ENCODE measurements at places on chromosomes 2 and 18. TPM values are rescaled to one million over a fixed set of nuclear protein-coding genes. Genes with fewer than 3 reads are reported as not detected.

Gene CAPG
- polyA plus RNA-seq: 138 TPM

- DNase-seq: no peak
These were observed 139.4 kb downstream of the CYRIA start for GRCh38 chr2:16526193-16526592.

DNA sequence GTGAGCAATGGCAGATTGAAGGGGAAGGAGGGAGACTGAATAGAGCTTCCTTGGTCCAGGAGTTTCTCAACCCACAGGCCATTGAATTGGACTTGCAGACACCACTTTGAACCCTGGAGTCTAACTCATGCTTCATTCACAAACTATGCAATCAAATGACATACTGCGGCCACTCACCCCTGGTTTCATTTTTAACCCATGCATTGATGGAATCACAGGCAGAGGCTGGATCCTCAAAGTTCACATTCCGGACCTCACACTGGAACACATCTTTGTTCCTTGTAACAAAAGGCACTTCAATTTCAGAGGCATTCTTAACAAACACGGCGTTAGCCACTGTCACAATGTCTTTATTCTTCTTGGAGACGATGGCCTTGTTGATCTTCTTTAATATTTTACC is 40.7 kb downstream of the MRPL44 start:
- no peak for DNase-seq

- DNase-seq: no peak
These were observed 12.3 kb downstream of the ARHGAP28 start for GRCh38 chr18:6741786-6742185.

- DNase-seq: no peak
These were observed 43.2 kb upstream of the YWHAQ start for GRCh38 chr2:9673914-9674481.

DNA sequence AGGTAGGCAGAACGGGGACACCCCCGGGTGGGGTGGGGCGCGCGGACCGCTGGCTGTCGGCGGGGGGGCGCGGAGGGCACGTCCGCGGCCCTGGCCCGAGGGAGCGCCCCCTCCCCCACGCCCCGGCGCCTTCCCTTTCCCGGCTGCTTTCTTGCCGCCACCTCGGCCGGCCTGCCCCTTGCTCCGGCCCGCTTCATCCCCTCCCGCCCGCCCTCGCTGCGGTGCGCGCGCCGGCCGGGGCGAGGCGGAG is 443 bp downstream of the VAPA start:
- no peak for DNase-seq

GRCh38 chr18:27062802-27063201 is 122.3 kb downstream of the CHST9 start:
- no peak for DNase-seq

Gene GPAT2
- 2.9 TPM for polyA plus RNA-seq

DNA sequence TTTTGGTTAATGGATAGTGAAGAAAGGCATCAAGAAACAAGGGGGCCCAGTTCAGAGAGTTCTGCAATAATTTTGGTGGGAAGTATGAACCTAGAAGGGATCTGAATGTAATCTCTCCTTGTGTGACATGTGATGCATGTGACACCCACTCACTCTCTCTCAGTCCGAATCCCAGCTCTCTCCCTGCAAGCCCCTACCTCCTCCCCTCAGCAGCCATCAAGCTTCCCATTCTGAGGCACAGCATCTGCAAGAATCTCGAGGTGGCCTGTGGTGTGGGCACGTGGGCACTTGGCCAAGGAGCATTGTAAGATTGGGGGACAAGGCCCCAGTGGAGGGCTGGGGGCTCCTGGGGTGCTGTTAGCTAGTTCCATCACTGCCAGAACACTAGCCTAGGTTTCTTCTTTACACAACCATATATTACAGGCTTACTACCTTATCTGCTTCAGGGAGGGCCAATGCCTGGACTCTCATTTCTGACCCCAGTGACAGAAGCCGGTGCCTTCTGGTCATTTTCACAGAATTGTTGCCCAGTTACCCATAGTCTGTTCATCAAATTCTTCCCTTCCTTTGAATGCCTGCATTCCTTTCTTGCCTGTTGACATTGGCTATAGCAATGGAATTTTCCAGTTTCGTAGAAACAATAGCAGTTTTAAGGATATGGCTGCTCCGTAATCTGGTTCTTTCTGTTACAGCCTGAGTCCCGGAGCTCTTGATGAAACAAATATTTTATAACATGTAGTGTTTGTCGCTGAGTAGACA is 13.3 kb upstream of the LCLAT1 start:
- no peak for DNase-seq

GRCh38 chr2:168210216-168210894 is 37.0 kb downstream of the STK39 start:
- DNase-seq: no peak

- no peak for DNase-seq
These were observed 20.1 kb upstream of the MGAT5 start for GRCh38 chr2:134233728-134234136.

Gene AMER3
- polyA plus RNA-seq: 0.03 TPM

DNA sequence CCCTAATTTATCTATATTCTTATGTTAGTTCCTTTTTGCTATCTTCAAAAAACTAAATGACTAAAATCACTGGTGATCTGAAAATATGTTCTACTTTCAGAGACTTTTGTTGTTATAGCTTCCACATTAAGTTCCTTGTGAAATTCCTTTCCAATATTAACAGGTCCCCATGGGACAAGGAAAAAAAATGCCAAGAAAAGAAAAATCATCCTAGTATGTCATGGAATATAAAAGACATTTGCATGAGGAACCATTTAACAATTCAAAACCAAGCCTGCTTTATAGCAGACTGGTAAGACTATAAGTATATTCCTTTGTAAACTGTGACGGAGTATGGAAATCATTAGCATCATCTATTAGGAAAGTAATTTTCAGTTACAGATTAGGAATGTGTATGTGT is 48.1 kb downstream of the COBLL1 start:
- no peak for DNase-seq

GRCh38 chr2:47843407-47843806 is 60.5 kb downstream of the MSH6 start:
- no peak for DNase-seq

GRCh38 chr2:111975819-111976218 is 77.4 kb downstream of the MERTK start:
- no peak for DNase-seq

- no peak for DNase-seq
These were observed 1430.4 kb upstream of the ACVR2A start for GRCh38 chr2:146414456-146414855.

- DNase-seq: no peak
These were observed 489.7 kb downstream of the SOX11 start for GRCh38 chr2:6181926-6182325.

Gene TMEM247
- polyA plus RNA-seq: not detected

DNA sequence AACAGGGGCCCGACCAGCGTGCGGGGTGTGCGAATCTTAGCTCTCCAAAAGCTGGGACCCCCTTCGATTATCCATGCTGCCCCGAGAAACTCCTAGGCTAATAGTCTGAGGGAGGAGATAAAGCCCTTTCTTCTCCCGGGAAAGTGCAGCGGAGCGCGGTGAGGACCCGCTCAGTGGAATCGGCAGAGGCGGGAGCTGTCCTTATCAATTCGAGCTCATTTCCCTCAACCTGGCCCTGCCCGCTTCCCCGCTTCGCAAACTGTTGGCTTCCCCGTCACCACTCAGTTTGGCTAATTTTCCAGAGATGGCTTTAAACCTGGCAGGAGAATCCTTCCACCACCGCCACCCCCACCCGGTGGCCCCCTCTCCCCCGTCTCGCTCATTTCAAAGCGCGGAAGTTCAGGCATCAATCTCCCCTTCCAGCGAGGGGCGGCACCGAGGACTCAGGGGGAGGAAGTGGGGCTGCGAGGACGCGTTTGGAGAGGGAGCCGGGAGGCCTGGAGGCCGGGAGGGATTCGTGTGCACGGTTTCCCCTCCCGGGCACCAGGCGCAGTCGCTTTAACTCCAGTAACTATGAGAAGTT is 1.6 kb downstream of the KLHL14 start:
- peak; percentile 37 for DNase-seq

DNA sequence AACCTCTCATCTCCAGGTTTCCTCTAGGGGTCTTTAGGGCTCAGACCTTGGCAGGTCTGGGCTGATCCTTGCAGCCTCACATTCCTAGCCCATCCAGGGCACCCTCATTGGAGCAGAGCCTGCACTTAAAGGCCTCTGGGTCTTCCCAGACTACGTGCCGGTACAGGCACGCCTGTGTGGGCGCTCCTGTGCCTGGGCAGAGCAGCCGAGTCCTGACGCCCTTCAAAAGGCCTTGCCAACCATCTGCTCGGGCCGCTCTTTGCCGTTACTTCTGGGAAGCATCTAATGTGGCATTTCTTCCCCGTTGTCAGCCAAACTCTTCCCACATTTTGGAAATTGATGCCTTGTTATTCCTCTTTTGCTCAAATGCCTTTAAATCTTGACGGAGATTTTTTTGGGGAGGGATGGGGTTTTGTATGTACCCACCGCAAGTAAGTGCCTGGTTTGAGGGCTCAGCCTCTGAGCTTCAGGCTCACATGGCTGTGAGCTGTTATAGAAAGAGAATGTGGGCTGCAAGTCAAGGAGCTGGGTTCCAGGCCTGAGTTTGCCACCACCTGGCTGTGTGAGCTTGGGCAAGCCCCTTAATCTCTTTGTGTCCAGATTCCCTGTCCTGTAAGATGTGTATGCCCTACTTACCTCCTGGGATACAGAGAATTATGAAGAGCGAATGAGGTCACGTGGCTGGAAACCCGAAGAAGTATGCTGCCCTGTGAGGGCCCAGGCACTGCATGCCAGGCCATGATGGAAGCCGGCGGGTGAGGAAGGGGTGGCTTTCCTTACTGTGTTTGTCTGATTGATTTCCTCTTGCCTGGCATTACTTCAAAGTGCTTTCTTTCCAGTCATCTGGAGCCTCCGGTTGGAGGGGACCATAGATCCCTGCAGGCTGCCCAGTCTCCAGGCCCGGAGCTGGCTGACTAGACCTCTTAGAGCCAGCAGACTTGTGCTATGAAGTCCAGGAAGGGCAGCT is 20.6 kb downstream of the EHD3 start:
- DNase-seq: no peak

DNA sequence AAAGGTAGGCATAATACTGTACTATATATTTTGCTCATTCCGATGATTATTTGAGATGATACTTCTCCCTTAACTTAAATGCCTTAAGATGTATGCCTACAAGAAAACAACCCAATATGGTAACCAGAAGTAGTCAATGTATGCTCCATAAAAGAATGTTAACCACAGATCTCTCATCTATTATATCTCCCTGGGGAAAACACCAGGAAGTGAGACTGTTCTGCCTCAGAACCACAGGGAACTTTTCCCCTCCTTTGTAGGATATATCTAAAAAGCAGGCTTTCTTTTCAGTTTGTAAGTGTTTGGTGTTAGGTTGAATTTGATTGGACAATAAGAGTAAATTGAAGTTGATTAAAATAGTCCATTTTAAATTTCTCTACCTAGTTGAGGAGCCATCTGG is 1160.5 kb upstream of the NXPH2 start:
- DNase-seq: no peak

DNA sequence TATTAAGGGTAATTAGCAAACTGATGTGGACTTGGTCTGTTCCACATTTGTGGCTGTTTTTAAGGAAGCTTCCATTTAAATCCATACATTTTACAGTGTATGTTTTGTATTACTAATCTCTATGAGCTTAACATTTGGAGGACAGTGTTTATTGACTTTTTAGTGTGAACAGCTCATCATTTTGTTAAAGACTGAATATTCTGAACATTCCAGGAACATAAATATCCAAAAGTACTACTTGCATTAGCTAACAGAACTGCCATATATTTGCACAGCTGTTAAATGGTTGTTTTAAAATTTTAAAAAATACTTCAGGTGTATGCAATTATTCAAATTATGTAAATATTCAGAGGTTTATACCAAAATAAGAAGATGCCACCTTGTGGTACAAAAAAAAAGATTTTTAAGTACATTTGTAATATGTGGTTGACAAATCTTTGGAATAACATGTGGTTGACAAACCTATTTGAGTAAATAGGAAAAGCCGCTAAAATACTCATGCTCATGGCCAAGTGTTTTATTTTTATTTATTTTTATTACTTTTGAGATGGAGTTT is 439.7 kb upstream of the FANCL start:
- no peak for DNase-seq

- DNase-seq: peak; percentile 42
These were observed 600 bp downstream of the KATNAL2 start for GRCh38 chr18:46917803-46918600.

Measured in left renal cortex interstitium (tissue), 4 donors.